Iris pigment epithelial cell (primary cell): ENCODE measurements at places on chromosomes 11 and 22.
A peak's percentile ranks its signal among the peaks of the same experiment; 100 is the strongest.

- DNase-seq: no peak
These were observed 93.9 kb downstream of the DSCAML1 start for GRCh38 chr11:117702946-117703598.

- no peak for DNase-seq
These were observed 1000.9 kb downstream of the DLG2 start for GRCh38 chr11:84626256-84626655.

DNA sequence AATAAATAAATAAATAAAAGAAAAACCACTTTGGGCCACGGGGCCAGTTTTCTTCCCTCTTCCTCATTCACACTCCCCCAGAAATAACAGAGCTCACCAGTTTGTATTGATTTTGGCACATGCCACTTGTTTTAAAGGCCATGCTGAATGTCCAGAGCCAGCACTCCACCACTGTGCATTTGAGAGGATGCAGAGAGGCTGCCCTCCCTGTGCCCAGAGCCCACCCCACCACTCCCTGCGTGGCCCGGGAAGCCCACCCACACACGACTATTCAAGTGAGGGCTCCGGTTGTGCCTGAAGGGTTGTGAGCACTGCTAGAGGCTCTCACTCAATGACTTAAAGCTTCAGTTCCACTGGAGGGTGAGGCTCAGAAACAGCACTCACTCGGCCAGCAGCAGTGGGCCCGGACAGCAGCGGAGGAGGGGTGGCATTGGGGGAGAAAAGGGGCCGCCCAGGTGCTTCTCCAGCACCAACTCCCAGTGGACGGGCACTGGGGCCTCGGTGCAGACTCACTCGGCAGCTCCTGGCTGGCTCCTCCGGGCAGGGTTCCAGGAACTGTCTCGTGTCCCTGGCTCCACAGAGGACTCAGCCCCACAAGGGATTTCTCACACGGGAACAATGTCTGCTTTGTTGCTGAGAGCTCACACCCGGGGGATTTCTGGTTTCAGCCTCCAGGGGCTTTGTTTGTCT, 112.7 kb downstream of the SHANK2 start:
- no peak for DNase-seq

GRCh38 chr11:94455861-94456260, 37.8 kb downstream of the MRE11 start:
- DNase-seq: no peak

- no peak for DNase-seq
These were observed at the start of gene PDGFB for GRCh38 chr22:39244496-39245129. Gene PDGFB, minus strand, starts transcription at chr22:39244982. Its CDS starts 1,019 bp downstream, at chr22:39243963.

DNA sequence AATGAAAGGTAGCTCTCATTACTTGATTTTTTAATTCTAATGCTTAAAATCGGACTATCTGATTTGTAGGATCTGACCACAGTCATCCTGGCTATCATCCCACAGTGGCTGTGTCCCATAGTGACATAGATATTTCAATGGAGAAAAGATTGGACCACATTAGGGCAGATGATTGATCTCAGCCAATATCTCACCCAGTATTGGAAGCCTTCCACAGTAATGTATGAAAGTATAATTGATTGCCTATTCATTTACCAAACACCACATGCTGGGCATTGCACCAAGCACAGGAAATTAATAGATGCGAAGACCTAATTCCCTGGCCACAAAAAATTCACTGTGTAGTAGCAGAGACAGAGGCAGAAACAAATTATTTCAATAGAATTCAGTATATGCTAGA, 37.6 kb downstream of the FZD4 start:
- no peak for DNase-seq

GRCh38 chr22:30212363-30212995, 34.1 kb downstream of the LIF start:
- peak; percentile 98 for DNase-seq

DNA sequence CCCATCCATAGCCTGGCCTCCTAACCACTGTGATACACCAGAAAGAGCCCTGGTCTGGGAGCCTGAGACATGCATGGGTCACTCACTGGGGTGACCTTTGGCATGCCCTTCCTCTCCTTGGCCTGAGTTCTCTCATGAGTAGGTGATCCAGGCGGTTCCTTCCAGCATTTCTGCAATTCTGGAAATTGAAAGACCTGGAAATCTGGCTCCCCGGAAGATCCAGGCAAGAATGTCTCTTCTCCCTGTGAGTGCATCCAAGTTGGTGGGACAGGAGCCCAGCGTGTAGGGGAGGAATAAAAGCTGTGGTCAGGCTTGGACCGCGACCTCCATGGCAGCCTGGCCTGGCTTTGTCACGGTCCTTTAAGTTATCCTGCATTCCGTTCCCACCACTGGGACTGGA, 16.1 kb upstream of the SYT7 start:
- DNase-seq: no peak

DNA sequence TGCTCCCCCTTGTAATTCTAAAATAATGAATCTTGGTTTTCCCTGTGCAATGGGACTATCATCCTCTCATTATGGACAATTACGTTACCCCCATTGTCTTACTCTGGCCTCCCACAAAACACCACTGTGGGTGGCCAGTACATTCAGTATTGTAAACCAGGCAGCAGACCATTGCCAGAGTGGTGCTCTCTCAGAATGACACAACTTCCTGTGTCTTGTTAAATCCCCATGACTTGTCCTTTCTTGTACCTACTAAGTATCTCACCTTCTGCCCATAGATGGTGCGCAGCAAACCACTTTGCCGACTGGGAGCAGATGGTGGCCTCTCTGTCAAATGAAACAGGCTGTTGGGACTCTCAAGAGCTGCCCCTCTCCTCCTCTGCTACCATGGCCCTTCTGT, 287.1 kb upstream of the RAG2 start:
- no peak for DNase-seq
